ENCODE measurements at places on chromosomes 2 and 18.

GRCh38 chr2:37947306-37947705 lies 22.2 kb downstream of the RMDN2 start:
- DNase-seq = no peak

- no peak for DNase-seq
These were observed 440.5 kb upstream of the SMIM21 start for GRCh38 chr18:75868031-75868430.

GRCh38 chr2:152427902-152428301 lies 92.9 kb downstream of the FMNL2 start:
- no peak for DNase-seq

DNA sequence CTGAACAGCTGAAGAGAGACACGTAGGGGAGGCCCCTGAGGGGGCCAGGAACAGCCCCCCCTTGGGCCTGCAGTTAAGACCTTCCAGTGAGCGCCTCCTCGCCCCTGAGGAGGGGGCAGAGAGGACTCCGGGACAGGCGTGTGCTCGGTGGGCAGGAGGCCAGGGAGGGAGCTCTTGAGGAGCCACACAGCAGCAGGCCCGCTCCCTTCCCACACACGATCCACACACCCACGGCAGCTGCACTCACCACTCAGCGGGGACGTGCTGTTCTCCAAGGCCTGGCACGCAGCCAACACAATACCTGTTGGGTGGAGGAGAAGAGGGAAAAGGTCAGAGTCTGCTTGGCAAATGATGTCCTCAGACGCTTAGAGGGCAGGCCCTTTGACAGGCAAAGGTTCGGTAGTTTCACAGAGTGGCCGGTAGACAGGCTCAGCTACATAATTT lies 39.0 kb downstream of the TGFA start:
- no peak for DNase-seq

GRCh38 chr18:79513381-79514081 lies 117.8 kb downstream of the NFATC1 start:
- no peak for DNase-seq

GRCh38 chr18:11339188-11339775 lies 189.9 kb upstream of the PIEZO2 start:
- no peak for DNase-seq

DNA sequence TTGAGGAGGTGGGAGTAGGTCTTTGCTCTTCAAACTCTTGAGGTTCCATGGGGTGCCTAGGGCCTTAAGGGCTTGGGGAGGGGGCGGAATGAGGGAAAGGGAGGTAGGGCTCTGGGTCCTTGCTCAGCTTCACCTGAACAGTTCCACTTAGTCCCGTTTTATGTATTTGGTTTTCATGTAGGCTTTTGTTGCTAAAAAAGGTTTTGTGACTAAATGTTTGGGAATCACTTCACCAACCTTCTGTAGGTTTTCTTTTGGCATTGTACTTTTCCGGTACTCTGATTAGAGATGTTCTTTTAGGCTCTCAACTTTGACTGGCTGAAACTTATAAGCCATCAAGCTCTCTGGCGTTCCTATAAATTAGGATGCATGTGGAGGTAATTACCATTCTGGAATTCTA lies 108.1 kb downstream of the MYCN start:
- DNase-seq = no peak

DNA sequence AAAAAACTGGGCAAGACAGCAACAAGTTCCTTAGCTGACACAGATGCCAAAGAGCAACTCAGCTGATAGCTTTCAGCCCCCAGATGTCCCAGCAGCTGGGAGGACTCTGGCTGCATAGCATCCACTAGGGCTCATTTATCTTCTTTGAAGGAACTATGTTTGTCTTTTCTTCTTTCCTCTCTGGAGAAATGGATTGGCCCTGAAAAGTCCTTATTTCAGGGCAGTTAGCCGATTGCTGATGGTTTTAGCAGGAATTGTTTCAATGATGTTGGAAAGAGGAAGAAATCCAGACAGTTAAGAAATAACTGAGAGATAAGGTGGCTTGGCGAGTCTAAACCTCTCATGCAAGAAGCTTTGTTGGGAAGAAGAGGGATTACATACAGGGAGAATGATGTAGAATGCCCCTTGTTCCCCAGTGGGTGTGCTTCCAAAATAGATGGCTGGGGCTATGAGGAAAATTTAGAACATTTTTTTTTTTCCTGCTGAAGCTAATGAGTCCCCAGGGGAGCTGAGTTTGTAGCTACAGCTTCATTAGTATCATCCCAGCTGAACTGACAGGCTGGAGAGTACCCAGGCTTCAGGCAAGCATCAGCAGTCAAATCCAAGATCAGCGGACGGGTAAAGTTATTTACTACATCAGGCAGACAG lies 33.6 kb upstream of the SERPINE2 start:
- DNase-seq = no peak

DNA sequence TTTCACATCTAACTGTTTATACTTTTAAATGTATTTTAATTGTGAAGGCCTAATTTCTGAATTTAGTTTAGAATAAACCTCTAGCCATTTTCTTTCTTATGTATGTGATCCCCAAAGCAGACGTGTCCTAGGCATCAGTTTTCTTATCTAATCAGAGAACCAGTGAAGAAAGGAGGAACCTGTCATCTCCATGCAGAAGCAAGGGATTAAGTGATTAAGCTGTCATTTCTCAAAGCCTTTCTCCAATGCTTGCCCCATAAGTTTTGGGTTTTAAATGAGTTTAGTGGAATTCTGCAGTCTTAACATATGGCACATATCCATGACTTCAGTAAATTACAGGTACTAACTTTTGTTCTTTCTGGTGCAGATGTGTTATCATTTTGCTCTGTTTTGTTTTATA lies 190.4 kb downstream of the PLCL1 start:
- DNase-seq = no peak

DNA sequence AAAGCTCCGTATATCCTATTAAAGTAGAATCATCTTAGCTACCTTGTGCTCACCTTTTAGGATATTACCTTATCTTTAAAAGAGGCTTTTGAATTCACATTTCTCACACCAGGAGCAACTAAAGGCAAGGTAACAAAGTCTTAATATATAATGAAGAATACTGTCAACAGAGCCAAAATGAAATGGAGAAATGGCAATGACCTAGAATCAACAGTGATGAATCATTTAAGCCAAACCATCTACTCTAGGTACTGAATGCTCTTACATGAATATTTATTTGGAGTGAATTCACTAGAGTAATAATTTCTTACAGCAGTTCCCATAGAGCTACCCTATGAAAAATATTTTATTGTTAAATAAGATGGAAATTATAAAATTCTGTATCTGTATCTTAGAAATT lies 421.0 kb downstream of the RND3 start:
- no peak for DNase-seq

DNA sequence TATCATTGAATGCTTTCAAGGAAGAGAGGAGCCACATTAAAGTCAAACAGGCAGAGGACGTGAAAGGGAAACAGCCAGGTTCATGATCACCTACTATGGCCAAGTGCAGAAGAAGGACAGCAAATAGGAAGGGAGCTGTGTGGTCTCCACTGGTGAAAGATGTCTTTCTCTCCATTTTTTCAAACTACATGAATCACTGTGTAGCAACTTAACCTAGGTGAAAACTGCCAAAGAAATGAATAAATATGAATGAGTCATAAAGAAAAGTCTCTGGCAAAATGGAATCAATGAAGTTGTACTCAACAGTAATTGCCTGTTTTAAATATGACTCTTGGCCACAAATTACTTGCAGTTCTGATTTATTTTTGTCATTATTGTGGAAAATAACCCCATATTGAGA lies 452.6 kb upstream of the PKDCC start:
- no peak for DNase-seq
